Left lung (tissue), 14 donors: ENCODE measurements at places on chromosomes 7 and 10.

DNA sequence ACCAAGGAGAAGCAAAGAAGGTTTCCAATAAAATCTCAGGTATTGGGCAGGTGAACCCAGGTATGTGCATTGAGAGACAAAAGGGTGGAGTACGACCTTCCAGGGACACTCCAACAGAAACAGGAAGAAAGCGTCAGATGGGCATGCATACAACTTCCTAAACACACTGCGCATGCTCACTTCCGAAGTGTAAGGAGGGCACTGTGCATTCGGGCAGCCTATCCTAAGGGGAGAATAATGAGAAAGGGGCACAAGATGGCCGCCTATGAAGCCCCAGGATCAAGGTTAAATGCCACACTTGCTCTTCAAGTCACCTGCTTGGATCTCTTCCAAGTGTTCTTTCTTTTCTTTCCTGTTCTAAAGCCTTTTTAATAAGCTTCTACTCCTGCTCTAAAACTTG lies 39.4 kb upstream of the PRSS1 start:
- H3K4me1 ChIP-seq: no peaks in the 10 kb centered on the region
- peaks cover 13% of the 10 kb centered on the region for H3K27me3 ChIP-seq
- H3K27ac ChIP-seq: no peak overlapping the region
- no peak overlapping the region for H3K4me3 ChIP-seq
- no peak for DNase-seq
- no peaks in the 10 kb centered on the region for H3K36me3 ChIP-seq

DNA sequence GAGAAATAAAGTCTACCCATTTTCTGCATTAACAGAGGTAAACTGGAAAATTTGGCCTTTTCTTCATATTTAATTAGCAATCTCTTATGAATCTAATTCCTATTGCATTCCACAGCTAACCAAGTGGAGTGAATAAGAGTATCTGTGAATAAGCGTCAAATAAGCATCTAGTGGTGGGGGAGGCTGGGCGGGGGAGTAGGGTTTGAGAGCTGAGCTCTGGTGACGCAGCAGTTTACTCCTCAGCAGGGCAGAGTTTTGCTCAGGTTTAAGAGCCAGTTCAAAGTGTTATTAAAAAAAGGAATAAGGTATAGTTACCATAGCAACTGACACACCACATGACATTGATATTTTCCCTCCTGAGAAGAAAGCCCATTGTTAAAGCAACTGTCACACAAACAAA lies 1346.8 kb upstream of the CELF2 start:
- no peaks in the 10 kb centered on the region for H3K36me3 ChIP-seq
- DNase-seq: no peak
- H3K27ac ChIP-seq: no peak overlapping the region
- H3K4me3 ChIP-seq: no peak overlapping the region

DNA sequence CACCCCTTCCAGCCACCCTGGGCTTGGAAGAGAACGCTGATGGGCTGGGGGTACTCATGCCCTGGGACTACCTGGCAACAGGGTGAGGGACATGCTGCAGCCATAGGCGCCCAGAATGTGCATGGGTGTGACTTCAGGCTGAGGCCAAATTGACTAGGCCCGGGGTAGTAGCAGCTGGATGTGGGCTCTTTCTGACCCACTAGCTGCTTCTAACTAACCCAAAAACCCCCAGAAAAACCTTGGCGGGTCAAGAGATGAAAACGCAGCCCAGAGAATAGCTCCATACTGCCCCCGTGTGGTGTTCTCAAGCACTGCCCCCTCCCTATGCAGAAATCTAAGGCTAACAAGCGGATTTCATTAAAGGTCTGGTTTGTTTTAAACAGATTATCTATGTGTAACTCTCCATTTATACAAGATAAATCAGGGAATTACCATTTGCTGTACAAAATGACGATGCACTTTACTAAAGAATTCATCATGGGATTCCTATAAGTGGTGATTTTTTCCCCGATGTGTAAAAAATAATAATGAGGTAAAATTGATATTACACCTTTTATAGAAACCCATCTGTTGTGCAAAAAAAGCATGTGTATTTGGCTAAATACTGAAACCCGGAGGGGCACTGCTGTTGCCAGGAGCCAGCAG lies 4.2 kb downstream of the SMARCD3 start:
- H3K4me3 ChIP-seq: peak overlapping the region; percentile 14
- H3K27ac ChIP-seq: no peak overlapping the region
- no peak for DNase-seq
- peaks cover 32% of the 10 kb centered on the region for H3K36me3 ChIP-seq
- peaks cover 68% of the 10 kb centered on the region for H3K4me1 ChIP-seq
- peaks cover 54% of the 10 kb centered on the region for H3K27me3 ChIP-seq

DNA sequence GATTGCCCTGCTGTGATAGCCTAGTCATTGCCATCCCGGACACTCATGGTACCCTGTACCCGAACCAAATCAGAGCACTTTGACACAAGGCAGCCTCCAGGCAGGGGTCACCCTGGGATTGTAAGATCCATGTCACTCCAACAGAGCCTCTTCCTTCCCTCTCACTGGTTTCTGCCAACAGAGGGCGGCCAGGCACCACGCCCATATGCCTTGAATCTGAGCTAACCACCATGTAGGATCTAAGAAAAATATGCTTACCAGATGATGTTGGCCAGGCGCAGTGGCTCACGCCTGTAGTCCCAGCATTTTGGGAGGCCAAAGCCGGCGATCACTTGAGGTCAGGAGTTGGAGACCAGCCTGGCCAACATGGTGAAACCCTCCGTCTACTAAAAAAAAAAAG lies 389.2 kb upstream of the KLF6 start:
- H3K4me3 ChIP-seq: no peak overlapping the region
- no peaks in the 10 kb centered on the region for H3K4me1 ChIP-seq
- H3K36me3 ChIP-seq: no peaks in the 10 kb centered on the region
- H3K27ac ChIP-seq: no peak overlapping the region
- H3K27me3 ChIP-seq: no peaks in the 10 kb centered on the region

DNA sequence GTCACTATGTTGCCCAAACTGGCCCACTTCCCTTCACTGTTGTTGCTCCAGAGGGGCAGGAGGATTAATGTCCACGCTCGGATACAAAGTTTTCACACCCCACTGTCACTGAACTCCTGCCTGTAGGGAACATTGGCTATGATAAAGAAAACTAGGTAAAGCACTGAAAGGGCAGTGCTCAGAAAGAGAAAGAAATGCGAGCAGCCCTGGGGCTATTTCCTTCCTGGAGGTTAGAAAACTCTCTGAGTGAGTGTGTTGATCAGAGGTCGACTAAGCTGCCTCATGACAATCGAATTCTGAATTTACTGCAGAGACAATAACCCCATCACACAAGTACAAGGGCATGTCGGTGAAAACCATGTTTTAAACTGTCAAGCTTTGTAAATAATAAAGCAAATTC lies 227.2 kb upstream of the PITRM1 start:
- no peaks in the 10 kb centered on the region for H3K4me1 ChIP-seq
- H3K36me3 ChIP-seq: no peaks in the 10 kb centered on the region
- DNase-seq: no peak
- no peaks in the 10 kb centered on the region for H3K27me3 ChIP-seq

DNA sequence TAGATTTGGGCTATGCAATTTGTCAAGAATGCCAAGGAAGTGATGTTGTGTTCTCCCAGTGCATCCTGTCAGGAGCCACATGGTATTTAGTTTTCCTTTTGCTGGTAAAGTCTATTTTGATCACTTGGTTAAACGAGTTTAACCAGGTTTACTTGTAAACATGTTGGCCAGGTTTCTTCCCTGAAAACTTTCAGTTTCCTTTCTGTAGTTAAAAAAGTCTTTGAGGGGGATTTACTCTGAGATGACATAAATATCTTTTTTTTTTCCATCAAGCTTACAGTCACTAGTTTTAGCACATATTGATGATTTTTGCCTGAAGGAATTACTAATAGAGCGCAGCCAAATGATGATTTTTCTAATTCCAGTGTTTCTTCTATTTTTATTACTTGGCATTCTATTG lies 320.5 kb downstream of the PHF14 start:
- H3K27ac ChIP-seq: no peak overlapping the region
- no peaks in the 10 kb centered on the region for H3K4me1 ChIP-seq
- DNase-seq: no peak
- no peak overlapping the region for H3K4me3 ChIP-seq

- H3K36me3 ChIP-seq: no peaks in the 10 kb centered on the region
- no peak overlapping the region for H3K27ac ChIP-seq
- H3K4me1 ChIP-seq: no peaks in the 10 kb centered on the region
- peak; percentile 22 for DNase-seq
- no peak overlapping the region for H3K4me3 ChIP-seq
These were observed 455.0 kb downstream of the CCSER2 start for GRCh38 chr10:84783386-84783785.

GRCh38 chr10:22556774-22557173 lies 157.6 kb downstream of the PIP4K2A start:
- DNase-seq: no peak
- no peak overlapping the region for H3K27ac ChIP-seq
- no peaks in the 10 kb centered on the region for H3K4me1 ChIP-seq
- no peaks in the 10 kb centered on the region for H3K27me3 ChIP-seq
- no peaks in the 10 kb centered on the region for H3K36me3 ChIP-seq
- no peak overlapping the region for H3K4me3 ChIP-seq

GRCh38 chr7:139340037-139340807 lies 915 bp upstream of the FMC1 start:
- DNase-seq: peak; percentile 100
- no peaks in the 10 kb centered on the region for H3K27me3 ChIP-seq
- peak overlapping the region; percentile 58 for H3K4me3 ChIP-seq
- peak overlapping the region; percentile 100 for H3K27ac ChIP-seq

DNA sequence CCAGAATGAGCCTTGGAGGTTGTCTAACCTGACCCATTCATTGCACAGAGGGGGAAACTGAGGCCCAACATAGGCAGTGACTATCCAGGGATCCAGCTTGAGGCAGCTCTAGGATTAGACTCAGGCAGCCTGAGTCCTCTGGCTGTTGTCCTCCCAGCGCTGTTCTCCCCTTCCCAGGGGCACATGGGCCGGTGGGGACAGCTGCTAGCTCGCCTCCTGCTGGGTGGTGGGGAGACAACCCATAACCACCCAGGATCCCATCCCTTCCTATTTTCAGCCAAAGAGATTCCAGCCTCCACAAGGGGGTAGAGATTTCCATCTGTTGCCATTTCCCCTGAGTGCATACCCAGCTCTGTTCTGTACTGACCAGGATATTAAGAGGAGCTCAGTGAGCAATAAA lies 145.1 kb upstream of the GPR26 start:
- H3K4me1 ChIP-seq: no peaks in the 10 kb centered on the region
- no peak overlapping the region for H3K4me3 ChIP-seq
- no peaks in the 10 kb centered on the region for H3K36me3 ChIP-seq

GRCh38 chr10:52855546-52856325 lies 83.2 kb upstream of the MBL2 start:
- no peaks in the 10 kb centered on the region for H3K27me3 ChIP-seq
- no peak overlapping the region for H3K4me3 ChIP-seq
- no peaks in the 10 kb centered on the region for H3K36me3 ChIP-seq
- H3K27ac ChIP-seq: no peak overlapping the region
- H3K4me1 ChIP-seq: no peaks in the 10 kb centered on the region

DNA sequence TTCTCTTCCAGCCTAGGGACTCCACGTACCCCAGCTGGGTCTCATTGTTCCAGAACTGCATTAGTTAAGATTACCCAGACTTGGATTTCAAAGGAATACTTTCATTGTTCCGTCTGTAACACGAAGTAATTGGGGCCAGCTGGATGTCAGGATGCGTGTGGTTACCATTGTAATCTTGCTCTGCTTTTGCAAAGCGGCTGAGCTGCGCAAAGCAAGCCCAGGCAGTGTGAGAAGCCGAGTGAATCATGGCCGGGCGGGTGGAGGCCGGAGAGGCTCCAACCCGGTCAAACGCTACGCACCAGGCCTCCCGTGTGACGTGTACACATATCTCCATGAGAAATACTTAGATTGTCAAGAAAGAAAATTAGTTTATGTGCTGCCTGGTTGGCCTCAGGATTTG lies 21.0 kb downstream of the LRRC17 start:
- no peaks in the 10 kb centered on the region for H3K27me3 ChIP-seq
- no peaks in the 10 kb centered on the region for H3K4me1 ChIP-seq
- DNase-seq: peak; percentile 79
- H3K4me3 ChIP-seq: no peak overlapping the region

GRCh38 chr10:86651021-86651471 lies 3.3 kb upstream of the OPN4 start:
- no peak overlapping the region for H3K27ac ChIP-seq
- no peaks in the 10 kb centered on the region for H3K27me3 ChIP-seq
- no peaks in the 10 kb centered on the region for H3K36me3 ChIP-seq
- no peak for DNase-seq
- no peaks in the 10 kb centered on the region for H3K4me1 ChIP-seq

DNA sequence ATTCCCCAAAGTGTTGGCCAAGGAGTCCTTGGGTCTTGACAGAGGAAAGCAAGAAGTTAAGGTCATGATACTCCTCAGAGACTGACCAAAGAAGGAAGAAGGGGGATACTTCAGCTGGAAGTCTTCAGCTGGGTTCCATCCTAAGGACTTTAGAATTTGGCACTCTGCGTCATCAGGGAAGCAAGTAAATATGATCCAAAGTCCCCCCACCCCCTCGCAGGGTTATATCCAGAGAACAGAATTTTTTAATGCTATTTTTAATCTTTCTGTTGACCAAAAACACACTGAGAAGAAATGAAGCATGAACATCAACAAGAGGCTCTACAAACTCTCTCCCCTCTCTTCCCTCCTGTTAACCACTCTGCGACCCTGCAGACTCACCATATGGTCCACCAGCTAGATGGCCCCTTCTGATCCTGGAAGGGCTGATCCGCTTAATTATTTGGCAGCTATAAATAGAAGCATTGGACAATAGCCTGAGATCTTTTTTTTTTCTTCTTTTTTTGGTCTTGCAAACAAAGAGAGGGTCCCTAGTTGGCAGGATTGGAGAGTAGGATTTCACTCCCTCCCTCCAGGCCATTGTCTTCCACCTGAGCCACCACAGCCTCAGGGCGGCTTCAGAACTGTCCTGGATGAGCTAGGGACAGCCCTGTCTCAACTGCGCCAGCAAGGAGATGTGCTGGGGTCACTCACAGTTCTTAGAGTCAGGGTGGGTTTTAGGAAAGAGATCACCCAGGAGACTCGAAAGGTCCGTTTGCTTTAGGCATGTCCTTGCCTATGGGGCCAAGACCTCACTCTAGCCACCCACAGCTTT lies 196.0 kb downstream of the KCNMA1 start:
- DNase-seq: no peak
- H3K4me3 ChIP-seq: no peak overlapping the region
- H3K4me1 ChIP-seq: no peaks in the 10 kb centered on the region
- no peak overlapping the region for H3K27ac ChIP-seq
- no peaks in the 10 kb centered on the region for H3K36me3 ChIP-seq
- H3K27me3 ChIP-seq: no peaks in the 10 kb centered on the region

- DNase-seq: peak; percentile 51
- peak within 1 kb of the TSS; percentile 63 for H3K4me3 ChIP-seq
- H3K27ac ChIP-seq: peak within 1 kb of the TSS; percentile 70
- H3K27me3 ChIP-seq: no peaks in the 10 kb centered on the region
- H3K36me3 ChIP-seq: no peaks in the 10 kb centered on the region
These were observed at the start of gene PROSER2 for GRCh38 chr10:11823122-11823988. Gene PROSER2 (plus strand): TSS chr10:11823356. CDS start chr10:11852078, 28,722 bp downstream.

DNA sequence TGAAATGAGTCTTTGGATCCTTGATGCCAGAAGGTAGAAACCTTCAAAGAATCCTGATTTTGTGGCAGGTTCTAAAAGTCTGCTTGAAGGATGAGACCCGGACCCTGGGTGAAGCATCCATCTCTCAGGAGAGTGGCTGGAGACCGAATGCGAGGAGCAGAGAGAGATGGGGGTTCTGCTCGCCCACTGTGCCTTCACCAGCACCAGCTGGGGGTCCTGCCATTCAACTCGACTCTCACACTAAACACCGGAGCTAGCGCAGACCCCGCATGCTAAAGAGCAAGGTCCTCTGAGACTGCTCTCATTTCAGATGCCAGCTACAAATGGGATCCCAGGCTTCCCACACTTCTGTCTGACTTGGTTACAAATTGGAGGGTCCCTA lies 218.4 kb downstream of the GLRX3 start:
- H3K4me3 ChIP-seq: no peak overlapping the region
- no peak for DNase-seq
- no peak overlapping the region for H3K27ac ChIP-seq
- H3K36me3 ChIP-seq: no peaks in the 10 kb centered on the region
